CD8-positive, alpha-beta memory T cell (primary cell): ENCODE measurements at places on chromosomes 1 and 21. TPM values are rescaled to one million over a fixed set of nuclear protein-coding genes. Genes with fewer than 3 reads are reported as not detected.

DNA sequence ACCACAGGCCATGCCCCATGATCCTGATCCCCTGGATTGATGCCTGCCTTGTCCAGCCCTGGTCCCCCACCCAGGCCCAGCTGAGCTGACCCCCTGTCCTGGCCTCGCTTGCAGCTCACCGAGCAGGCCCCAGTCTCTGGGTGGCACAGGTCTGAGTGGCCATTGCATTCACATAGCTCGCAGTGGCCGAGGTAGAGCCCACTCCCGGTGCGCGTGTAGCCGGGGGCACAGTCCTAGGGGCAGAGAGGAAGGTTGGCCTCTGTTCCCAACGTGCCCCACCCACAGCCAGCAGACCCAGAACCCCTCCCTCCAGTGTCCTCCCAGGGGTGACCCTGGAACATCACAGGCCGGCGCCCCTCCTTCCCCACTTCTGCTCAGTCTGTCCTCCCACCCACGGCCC is 51.9 kb downstream of the LDLRAD2 start:
- no peak for DNase-seq

DNA sequence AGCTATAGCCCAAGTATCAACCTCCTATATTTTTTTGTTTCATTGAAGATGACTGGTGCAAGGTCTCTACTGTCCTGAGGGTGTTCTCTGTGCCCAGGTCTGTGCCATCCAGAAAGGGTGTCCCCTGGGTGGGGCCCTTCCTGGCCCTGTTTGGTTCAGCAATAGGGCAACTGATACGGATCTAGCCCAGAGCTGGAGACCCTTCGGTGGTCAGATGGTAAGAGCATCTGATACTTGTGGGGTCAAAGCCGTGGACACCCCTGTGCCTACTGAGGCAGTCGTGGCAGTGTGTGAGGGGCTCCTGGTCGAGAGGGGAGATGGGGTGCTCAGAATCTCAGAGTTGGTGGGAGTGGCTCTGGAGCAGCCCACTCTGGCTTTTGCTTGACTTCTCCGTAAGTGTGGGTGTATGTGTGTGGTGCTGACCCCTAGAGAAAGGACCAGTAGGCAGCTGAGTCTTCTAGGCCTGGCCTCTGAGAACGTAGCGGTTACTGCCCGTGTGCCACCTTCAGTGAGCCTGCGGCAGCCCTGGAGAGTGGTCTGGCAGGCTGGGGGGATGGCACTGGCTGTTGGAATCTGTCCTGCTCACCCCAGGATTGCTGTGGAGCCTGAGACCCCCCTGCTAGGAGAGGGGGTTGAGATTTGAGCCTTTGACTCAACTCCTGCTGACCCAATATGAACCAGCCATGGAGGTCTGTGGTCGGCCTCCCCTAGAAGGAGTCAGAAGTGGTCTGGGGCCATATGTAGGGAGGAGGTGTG is 2.7 kb downstream of the AMPD2 start:
- no peak for DNase-seq

- no peak for DNase-seq
Measured at GRCh38 chr1:174761901-174762585, 237.7 kb upstream of the CACYBP start.

The CASQ2 gene
- total RNA-seq, result not detected
